ENCODE measurements at places on chromosomes 3 and 15.

- DNase-seq: no peak
Measured at GRCh38 chr3:183233966-183234365, 19.1 kb upstream of the B3GNT5 start.

- no peak for DNase-seq
Measured at GRCh38 chr15:55060836-55061235, 135.9 kb downstream of the RSL24D1 start.

DNA sequence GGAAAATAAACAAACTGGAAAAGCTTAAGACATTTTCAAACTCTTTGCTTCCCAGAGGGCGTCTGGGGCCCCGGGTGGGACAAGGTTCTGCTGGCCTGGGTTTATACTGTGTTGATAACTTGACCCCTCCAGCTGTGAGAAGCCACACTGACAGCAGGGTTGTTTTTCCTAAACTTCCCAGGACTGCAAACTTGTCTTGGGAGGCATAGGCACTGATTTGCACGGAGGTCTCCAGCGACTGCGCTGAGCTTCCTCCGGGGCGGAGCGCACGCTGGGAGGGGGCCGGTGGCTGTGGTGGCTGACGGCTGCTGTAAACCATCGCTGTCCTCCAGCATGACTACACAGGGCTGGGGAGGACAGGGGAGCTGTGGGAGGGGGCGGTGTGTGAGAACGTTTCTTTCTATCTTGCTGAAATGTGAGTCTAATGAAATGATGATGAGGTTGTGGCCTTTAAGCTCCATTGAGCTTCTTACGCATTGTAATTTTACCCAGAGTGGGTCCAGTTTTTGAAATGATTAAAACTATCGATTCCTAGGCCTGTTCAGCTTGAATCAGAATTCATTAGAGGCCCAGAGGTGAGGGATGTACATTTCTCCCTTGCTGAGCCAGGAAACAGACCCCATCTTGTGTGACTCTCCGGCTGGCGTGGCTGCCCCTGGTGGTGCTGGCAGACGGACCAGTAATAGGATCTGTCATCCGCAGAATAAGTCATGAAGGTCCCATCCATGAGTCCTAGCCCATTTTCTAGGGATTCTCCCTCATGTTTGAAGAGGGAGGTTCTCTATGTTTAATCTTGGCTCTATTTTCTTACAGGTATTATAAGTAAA, 40.5 kb upstream of the VPS8 start:
- no peak for DNase-seq

GRCh38 chr3:17995769-17996168, 253.3 kb upstream of the TBC1D5 start:
- no peak for DNase-seq

GRCh38 chr3:16877911-16878310, 6.8 kb upstream of the PLCL2 start:
- DNase-seq: no peak

GRCh38 chr3:74693696-74694393, 79.4 kb upstream of the CNTN3 start:
- DNase-seq: no peak

DNA sequence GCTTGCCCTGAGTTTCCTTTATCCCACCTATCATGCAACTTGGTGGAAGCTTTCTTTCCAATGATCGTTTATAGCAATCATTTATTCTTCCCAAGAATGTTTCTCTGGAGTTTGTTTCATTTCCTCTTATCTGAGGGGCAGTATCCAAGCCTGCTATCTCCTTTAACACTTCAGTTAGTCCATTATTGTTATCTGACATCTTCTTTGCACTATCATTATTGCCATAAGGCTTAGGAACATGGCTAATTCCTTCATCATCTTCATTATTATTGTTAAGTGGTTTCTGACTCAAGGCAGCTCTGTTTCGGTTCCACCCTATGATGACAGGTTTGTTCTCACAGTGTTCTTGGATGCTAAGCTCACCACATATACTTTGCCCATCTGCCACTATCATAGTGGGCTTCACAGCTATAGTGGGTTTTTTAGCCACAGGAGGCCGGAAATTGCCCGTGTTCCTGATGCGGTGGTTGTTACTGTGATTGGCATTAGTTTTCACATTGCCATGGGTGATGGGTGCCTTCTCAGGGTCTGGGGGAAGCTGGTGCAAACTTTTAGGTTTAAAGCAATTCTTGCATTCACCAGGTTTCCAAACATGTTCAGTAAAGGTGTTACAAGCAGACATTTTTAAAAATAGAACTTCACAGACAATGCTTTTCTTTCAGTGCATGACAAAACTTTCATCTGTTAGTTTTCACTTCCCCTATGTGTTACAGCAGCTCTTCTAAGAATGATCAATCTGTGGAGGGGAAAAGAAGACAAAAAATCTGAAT, 110.6 kb upstream of the TSPAN3 start:
- no peak for DNase-seq

- no peak for DNase-seq
Measured at GRCh38 chr15:65292938-65293518, 2.8 kb upstream of the RNU5A-1 start.

- no peak for DNase-seq
Measured at GRCh38 chr3:41975416-41976103, 13.7 kb upstream of the ULK4 start.

GRCh38 chr3:151875759-151876158, 2.3 kb downstream of the SUCNR1 start:
- DNase-seq: no peak

- DNase-seq: no peak
Measured at GRCh38 chr3:196471551-196471950, 32.0 kb downstream of the RNF168 start.

GRCh38 chr3:64825404-64826120, 137.8 kb upstream of the ADAMTS9 start:
- DNase-seq: no peak

GRCh38 chr15:68001811-68002210, 52.3 kb upstream of the PIAS1 start:
- no peak for DNase-seq

GRCh38 chr3:53065841-53066480, 20.1 kb upstream of the SFMBT1 start:
- DNase-seq: no peak

DNA sequence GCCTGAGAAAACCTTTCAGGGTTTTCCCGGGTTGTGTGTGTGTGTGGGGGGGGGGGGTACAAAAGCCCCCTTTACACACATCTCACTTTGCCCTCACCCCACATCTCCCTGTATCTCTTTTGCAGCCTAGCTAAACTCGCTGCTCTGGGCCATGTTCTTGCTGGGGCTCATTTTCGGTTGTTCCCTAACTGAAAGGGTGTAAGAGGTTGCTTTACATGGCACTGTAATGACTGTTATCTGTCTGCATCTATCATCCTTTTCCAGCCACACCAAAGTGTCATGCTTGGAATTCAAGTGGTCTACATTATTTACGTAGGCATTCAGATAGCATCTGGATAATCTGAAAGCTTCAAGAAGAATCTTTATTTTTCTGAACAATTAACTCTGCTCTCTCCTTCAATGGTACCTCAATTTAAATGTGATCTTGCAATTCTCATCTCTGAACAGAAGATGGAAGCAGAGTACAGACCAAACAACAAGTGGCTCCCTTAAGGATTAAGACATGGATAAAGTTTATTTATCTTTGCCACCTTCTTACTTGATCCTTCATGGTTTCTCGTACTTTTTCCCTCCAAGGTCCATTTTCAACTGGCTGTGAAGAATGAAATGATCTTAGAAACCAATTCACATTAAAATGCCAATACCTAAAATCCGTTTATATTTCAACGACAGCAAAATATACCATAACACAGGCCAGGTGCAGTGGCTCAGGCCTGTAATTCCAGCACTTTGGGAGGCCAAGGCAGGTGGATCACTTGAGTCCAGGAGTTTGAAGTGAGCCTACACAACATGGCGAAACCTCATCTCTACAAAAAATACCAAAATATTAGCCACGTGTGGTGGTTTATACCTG, 34.9 kb downstream of the DCLK3 start:
- no peak for DNase-seq

GRCh38 chr3:59978979-59979378, 929.2 kb upstream of the CFAP20DC start:
- no peak for DNase-seq

DNA sequence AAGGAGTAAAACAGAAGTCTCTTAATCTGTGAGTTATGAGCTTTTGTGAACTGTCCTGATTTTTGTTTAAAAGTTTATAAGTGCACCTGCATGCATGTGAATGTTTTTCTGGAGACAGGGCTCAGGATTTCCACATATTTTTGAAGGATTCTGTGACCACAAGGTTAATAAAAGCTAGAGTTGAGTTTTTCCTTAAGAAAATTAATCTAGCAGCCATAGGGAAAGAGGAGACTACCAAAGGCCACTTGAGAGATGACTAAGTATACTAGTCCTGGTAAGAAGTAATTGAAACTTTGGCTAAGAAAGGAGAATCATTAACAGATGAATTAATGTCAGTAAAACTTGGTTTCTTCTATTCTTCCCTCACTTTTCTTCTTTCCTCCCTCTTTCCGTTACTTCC, 176.8 kb upstream of the EPHA3 start:
- DNase-seq: no peak

GRCh38 chr15:99502182-99502581, 63.6 kb upstream of the MEF2A start:
- DNase-seq: no peak

DNA sequence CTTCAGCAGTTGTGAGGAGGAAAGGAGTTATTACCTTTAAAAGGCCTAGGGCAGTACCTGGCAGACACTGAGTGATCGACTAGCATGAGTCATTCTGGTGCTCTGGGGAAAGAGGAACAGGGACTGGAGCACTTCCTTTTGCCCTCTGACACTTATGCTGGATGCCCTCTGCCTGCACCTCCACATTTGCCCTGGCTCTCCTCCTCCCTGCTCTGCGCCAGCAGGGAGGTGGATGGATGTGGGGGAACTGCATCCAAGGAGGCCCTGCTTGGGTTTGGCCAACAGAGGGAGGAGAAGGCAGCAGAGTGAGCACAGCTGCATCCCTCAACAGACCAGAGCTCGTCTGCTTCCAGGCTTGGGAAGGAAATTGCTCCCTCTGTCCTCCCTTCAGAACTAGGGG, 75.0 kb downstream of the SEMA5B start:
- no peak for DNase-seq

DNA sequence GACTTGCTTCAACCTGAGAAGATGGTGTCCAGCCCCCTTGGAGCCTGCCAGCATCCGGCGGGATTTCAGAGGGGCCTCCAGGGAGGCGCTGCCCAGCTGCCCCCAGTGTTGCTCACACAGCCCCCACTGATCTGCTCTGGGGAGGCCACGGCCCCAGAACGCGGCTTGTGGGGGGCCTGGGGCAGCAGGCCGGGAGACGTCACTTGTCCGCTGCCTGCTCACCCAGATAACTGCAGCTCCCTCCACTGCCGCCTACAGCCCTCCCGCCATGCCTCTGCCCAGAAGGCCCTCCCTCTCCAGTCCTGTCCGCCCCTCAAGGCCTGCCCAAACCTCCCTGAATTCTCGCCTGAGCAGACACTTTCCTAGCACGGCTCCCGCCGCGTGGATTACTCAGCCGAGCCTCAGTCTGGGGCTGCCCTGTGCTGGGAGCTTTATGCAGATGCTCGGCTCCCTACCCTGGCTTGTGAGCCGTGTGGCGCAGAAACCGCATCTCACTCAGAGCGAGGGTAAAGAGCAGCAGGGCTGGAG, 17.2 kb upstream of the ADIPOQ start:
- DNase-seq: no peak

DNA sequence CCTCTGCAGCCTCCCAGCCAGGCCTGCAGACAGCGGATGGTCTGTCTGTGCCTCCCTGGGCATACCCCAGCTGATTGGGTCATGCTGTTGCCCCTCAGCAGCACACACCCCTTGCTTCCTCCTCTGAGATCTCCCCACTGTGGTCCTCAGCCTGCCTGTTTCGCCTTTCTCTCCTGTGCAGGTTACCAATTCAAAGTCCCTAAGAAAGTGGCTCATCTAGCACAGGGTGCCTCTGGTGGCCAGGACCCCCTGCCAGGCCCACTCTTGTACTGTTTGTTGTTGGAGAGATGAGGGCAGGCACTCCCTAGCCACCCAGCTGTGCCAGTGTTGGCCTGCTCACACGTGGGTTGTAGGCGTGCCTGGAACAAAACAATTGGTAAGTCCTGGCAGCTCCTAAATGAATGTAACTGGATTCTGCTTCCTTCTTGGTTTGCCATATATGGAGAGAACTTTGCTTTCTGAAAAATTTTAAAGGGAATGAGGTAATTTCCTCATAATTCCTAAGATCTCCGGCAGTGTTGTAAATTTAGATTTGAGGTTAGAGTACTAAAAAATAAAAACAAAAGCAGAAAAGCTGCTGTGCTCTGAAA, 213.2 kb upstream of the IL12A start:
- no peak for DNase-seq

DNA sequence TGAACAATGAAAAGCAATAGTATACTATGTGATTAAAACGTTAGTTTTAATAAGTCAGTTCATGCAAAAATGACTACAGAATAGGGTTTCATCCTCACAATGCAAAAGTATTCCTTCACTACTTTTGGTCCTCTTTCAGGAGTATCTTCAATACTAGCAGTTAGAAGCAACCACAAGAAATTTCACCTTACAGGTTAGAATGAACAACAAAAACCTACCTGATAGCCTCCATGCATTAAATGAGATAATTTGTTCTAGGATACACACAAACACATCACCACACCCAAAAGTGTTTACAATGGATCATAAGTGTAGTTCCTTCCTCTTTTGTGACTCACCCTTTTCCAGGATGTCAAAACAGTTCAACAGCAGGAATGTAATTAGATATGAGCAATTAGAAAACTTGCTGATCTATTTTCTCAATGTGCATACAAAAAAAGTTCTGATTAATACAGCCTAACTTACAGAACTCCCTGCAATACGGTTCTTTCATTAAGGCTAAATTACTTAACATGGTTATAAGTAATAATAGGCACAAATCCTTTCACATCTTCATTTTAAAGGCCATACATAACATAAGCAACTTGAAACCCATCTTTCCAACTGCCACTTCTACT, 21.6 kb downstream of the UACA start:
- no peak for DNase-seq

DNA sequence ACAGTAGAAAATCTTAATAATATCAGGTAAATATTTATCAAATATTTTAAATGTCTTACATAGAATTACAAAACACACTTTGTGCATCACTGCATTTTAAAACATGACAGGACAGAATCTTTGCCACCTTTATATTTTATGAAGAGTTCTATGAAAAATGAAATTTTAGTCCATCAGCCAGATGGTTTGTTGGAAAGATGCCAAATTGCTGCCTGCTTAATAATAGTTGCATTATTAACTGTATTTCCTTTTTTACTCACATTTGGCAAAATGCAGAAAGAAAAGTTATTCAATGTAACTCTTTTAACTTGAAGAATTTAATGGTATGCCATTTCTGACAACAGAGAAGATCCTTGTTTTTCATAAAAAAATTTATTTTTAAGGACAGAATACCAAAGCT, 1271.6 kb downstream of the NSUN3 start:
- DNase-seq: no peak
